ENCODE measurements at places on chromosomes 13 and 19. TPM values are rescaled to one million over a fixed set of nuclear protein-coding genes. Genes with fewer than 3 reads are reported as not detected.

Gene ZNF726
- 3.1 TPM for total RNA-seq

Gene NTN5
- total RNA-seq, result not detected

Gene C19orf33
- 609 TPM for total RNA-seq

Gene LGALS14
- not detected for total RNA-seq

Gene PGLYRP2
- total RNA-seq, result not detected

Gene BRSK1
- 5.0 TPM for total RNA-seq

Gene MEIOSIN
- not detected for total RNA-seq
